ENCODE measurements at places on chromosomes 7 and 10.

GRCh38 chr10:31204090-31204489, 114.9 kb upstream of the ZEB1 start:
- DNase-seq, result no peak

DNA sequence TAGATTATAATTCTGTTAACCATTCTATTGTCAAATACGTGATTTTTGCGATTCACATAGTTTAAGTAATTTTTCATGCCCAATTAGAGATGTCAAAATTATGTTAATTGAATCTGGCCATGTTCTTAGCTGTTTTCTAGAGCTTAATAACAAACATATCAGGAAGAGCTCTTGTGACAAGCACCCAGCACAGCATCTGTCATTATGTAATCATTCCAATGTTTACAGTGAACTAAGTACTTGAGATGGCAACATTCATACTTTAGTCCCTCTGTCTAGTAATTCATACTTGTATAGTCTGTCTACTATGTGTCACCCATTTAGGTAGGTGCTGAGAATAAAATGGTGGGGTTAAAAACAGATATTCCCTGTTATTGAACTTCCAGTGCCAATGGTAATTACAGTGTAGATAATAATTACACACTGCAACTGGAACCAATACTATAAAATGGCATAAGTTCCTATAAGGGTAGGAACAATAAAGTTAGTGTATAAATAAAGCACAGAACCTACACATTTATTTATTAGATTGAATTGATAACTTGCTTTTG, 55.2 kb downstream of the ZEB1 start:
- DNase-seq, result no peak

DNA sequence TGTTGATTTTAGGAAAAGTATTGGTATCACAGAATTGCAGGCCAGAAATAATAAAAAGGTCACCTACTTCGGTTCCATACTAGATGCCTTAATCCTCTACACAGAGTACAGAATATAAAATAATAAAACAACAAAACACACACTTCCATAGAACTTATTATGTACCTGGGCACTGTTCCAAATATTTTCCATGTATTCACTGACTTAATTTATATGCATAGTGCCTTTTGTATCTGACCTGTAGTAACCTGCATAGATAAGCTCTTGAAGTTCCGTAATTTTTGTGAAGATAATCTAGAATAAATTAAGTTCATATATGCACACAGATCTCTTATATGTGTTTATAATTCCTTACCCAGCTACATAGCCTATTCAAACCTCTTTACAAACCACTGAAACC, 78.3 kb downstream of the RAPGEF5 start:
- no peak for DNase-seq

DNA sequence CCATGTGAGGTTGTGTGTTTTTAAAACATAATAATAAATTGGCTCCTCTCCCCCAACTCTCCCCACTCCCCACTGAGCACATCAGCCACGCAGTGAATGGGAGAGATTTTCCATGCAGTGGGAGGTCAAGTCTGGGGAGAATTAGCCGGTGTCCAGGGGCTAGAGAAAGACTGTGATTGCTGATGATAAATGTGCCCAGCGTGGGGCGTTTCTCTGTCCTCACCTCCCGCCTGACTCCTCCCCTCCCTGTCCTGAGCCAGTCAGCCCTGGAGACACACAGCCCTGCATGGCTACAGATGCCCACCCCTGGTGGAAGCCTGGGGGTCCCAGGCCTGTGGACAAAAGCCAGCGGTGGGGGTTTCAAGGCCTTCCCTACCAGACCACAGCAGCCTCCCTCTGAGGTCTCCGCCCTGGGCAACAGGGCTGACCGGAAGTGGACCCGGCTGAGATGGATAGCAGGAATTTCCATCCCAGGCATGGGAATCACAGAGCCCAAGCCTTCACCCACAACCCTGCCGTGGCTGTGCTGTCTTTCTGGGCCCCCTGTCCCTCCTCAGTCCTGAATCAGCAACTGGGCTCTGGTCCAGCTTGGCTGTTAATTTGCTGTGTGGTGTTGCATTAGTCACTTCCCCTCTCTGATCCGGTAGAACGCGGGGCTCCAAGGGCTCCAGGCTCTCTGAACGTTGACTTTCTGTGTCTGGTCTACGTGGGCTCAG, 46.8 kb upstream of the SLC29A3 start:
- DNase-seq, result no peak

GRCh38 chr10:124001391-124002148, 91.8 kb downstream of the CHST15 start:
- no peak for DNase-seq

- no peak for DNase-seq
Measured at GRCh38 chr7:92058040-92058439, 76.2 kb downstream of the CYP51A1 start.

DNA sequence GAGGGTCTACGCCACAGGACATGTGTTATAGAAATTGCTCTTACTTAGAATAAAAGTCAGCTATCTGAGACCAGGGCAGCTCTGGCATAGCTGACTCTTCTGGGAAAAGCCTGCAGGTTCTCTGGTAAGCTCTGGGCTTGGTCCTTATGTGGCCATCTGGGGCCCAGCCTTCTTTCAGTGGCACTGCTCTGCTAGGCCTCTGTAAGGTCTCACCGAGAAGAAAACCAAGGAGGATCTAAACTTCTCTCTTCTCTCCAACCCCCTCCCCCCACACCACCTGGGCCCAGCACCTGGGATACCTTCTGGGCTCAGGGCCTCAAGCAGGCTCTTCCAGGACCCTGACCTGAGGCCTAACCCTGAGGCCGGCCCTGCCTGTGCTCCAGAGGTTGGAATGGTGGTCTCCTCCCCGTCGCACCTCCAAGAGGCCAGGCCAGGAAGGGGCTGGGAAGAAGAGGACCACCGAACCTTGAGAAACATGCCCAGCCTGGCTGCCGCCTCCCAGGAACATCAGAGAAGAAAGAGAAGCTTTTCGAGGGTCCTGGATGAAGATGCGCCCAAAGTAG, 323.6 kb downstream of the GFRA1 start:
- no peak for DNase-seq

- no peak for DNase-seq
Measured at GRCh38 chr10:125093199-125093973, 67.0 kb downstream of the CTBP2 start.

- no peak for DNase-seq
Measured at GRCh38 chr10:30645340-30645827, 15.8 kb upstream of the LYZL2 start.

DNA sequence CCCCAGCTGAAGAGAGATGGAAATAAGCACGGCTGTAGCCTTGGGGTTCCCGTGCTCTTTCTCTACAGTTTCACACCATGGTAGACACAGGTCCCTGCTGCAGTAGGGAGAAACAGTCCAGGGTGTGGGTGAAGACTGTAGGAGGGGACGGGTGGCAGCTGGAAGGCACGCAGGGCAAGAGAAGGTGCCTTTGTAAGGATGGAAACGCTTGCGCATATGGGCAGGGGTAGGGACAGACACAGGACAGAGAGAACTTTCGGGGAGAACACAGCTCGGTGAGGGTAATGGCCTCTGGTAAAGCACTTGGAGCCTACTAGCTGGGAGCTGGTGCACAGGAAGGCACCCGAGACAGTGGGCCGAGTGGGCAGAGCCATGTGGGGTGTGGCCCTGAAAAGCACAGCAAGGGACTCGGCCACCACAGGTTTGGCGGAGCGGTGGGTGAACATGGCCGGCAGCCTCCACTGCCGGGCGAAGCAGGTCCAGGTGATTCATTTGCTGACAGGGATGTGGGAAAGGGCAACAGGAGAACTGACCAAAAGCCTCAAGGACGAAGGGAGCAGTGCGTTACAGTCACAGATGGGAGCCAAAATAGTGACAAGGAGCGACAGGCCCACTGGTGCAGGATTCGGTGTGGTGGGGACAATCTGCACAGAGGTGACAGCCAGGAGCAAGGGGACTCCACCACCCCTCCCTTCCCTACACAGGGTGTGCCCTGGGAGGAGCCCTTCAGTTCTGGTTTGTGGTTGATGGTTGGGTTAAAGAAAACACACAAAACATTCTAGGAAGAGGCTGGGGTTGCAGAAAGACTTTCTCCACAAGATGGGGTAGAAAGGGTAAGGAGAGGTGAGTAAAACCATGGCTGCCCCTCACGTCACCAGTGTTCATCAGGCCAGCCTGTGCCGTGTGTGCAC, 97.1 kb downstream of the VOPP1 start:
- DNase-seq, result no peak

- no peak for DNase-seq
Measured at GRCh38 chr7:106100863-106101629, 11.1 kb downstream of the SYPL1 start.

DNA sequence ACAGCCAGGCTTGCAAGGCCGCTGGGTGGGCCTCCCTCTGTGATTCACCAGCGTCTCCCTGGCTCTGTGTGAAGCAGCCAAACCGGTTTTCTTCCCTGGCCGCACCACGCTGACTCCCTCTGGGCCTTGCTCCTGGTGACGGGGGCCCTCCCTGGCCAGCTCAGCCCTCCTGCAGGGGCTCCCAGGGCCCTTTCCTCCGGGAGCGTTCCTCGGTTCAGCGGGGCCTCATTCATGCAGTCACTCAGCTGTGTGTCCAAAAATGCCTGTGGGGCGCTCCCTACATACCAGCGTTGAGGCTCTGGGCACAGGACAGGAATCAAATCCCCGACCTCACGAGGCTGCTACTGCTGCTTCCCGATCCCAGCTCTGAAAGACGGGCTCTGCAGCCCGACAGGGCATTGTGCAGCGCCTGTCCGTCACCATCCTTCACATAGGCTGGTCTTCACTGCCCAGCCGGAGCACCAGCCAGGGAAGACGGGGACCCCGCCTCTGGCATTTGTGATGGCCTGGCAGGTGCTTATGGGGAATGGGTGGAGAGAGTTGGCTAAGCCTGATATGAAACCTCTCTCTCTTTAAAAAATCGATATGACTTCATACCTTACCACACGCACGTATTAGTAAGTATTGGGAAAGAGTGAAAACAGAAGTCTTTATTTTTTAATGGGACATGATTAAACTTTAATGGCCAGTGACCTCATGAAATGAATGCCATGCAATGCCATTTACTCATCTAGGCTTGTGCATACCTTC, 110.0 kb upstream of the SHH start:
- no peak for DNase-seq

- DNase-seq, result no peak
Measured at GRCh38 chr7:100874300-100874576, 665 bp upstream of the SRRT start.

DNA sequence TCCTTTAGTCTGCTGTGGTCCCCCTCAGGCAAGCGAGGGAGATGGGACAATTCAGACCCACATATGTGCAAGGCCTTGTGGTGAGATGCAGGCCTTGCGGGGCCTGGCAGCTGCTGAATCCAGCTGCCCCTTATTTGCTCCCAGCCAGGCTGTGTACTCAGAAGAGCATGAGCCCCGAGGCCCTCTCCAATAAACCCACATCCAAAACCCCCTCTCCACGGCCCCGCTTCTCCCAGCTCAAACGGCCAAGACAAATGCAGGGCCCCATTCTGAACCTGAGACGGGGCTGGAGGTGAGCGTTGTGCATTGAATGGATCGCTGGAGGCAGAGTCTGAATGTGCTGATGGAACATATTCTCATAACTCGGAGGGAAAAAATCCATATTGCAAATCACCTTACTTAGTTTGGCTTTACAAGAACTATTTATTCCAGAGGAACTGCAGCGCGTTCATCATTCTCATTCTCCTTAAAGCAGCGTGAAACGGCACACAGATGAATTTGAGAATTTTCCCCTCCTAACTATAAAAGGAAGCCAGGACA, 169.2 kb upstream of the LYZL2 start:
- no peak for DNase-seq

DNA sequence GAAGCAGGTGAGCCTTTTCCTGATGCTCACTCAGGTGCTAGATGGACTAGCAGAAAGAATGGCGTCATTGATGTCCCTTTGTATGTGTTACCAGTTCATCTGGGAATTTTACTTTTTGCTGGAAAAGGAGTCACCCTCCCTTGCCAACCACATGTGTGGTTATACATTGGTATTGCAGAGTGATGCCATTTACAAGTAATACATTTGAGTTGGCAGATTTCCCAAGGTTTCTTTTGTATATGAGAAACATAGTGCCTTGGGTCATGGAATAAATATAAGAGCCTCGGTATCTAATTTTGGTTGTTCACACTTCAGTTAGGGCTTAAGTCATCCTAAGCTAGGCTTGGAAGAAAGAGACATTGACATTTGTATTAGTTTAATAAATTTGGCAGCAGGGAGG, 10.4 kb upstream of the ATXN7L1 start:
- no peak for DNase-seq

GRCh38 chr10:118955951-118956801, 73.3 kb upstream of the NANOS1 start:
- no peak for DNase-seq

DNA sequence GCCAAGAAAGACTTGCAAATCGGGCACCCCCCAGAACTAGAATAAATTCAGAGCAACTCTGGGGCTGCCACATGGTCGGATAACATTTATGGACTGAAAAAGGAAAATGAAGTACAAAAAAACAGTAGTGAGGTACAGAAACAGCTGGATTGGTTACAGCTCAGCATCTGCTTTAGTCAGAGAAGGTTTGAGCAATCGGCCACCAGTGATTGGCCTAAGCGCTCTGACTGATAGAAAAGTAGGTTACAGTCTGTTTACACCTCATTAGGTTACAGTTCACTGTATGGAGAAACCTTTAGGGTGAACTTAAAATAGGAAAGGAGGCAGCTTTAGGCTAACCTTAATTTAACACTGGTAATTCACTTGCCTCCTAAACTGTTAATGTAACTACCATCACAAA, 102.0 kb upstream of the DKK1 start:
- DNase-seq, result no peak

DNA sequence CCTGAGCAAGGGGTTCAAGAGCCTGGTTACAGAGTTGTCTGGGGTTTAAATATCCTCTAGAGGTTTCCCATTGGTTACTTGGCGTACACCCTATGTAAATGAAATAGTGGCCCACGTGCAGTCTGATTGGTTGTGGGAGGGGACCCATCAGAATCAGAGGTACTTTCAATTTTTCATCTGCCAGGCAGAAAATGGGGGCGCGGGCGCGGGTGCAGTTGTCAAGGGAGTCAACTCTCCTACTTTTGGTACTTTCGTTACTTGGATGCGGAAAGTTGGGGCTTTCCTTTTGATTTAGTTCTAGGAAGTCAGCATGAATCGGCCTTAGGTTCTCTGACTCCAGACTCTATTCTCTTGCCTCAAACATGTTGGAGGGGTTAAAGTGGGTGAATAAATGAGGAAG, 83.2 kb downstream of the DNAJB9 start:
- no peak for DNase-seq

DNA sequence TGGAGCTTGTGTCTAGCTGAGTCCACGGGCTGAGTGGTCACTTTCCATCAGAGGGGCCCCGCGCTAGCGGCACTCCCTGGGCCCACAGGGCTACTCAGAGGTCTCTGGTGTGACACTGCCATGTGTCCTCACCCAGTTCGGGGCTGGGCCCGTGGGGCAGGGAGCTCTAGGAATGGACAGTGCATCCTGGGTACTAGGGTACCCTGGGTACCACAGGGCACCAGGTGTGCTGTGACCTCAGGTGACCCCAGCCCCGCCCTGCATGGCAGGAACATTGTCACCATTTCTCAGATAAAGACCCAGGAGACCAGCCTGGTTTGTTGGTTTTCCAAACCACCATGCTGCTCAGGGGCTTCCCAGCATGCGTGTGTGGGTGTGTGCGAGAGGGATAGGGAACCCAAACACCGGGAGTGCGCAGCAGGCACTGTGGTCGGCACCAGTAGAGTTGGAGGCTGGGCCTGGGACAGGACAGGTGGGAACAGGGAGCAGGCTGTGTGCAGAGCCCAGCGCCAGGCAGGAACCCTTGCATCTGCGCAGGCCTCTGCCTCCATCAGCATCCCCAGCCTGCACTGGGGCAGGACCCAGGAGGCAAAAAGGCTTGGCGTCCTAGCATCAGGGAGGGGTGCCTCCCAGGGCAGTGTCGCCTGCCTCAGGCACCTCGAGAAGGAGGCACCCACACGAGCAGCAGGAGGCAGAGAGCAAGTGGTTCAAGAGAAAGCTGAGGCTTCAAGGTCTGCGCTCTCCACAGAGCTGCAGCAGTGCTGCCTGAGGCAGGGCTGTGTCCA, 19.4 kb upstream of the CSGALNACT2 start:
- no peak for DNase-seq
